ENCODE measurements at places on chromosomes 7 and 10.

DNA sequence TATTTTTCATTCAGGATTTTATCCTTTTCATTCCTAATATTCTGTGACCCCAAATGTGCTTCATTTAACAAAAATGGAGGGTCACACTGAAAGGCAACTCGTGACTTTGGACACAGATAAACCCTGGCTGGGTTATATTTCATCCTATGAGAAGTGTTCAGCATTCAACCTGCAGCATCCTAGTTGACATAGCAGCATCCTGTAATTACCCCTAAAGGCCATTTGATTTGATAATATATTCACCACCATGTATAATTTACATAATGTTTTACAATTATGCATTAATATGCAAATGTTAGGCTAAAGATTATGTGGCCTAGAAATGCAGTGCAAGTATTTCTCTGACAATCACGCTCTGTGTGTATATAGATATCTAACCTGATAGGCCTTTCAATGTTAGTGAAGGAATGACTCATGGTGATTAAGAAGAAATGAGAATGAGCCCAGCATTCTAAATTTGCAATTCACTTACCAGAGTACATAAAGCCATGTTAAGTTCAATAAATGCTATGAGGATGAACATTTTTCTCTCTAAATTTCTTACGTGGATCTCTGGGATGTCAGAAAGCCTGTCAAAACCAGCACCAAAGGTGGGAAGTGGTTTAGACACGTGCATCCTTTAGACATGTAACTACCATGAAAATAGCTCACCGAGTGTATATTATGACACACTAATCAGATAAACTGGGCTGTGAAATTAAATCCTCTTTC lies 337.7 kb upstream of the AOAH start:
- DNase-seq, result no peak

- no peak for DNase-seq
These were observed 101.0 kb upstream of the IKZF1 start for GRCh38 chr7:50203521-50203920.

GRCh38 chr10:112956631-112957350 lies 6.7 kb downstream of the TCF7L2 start:
- DNase-seq, result no peak

- DNase-seq, result no peak
These were observed 125.5 kb downstream of the FAM204A start for GRCh38 chr10:118216571-118217170.

DNA sequence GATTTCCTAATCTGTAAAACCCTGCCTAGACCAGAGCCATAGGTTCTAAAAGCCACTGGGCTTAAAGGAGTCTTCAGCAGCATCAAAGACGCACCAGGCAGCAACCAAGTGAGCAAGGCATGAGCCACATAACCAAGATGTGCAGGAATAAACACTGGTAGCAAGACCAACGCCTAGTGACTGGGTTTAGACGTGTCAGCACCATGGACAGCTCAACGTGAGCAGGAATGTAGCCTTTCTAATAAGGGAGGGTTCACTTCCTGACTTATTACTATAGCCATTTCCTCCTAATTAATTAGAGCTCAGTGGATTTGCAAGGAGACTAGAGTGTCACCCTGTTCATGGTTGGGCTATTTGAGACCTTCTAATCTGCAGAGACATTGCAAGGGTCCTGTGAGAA lies 223.7 kb downstream of the LHFPL3 start:
- DNase-seq, result no peak

Measured in hepatic stellate cell (primary cell).